NCI-H446 (cell line): ENCODE measurements at places on chromosomes 3 and 15.

DNA sequence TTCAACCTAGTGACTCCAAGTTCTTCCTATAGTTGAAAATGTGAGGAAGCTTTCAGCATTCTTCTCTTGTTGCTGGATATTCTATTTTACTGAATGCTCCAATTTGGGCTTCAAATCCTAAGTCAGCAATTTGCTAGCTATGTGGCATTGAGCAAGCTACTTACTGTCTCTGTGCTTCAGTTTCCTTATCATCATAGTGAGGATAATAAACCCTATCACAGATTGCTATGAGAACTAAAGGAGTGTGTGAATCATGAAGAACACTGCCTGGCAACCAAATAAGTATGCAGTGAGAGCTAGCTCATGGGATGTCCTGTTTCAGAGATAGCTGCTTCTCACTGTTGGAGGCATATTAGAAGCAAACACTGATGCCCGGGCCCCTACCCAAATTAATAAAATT is 163.8 kb upstream of the CDIN1 start:
- no peak for DNase-seq

GRCh38 chr15:62844564-62845240 is 197.8 kb upstream of the TPM1 start:
- DNase-seq: no peak

DNA sequence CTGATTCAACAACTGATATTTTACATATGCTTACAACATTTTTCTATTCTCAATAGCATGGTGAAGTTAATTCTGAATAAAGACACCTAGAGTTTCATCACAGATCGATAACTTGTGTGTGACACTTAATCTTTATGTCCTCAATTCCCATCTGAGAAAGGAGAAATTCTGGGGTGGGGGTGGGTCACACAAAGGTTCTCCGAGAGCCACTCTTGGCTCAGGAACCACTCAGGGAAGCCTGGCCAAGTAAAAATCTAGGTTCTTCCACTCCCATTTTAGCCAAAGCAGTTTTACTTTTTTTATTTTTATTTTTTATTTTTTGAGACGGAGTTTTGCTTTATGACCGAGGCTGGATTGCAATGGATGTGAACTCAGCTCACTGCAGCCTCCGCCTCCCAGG is 111.0 kb upstream of the TBL1XR1 start:
- DNase-seq: no peak

- no peak for DNase-seq
These were observed 289.6 kb downstream of the EFHB start for GRCh38 chr3:19644405-19644804.
